Aorta (tissue), 5 donors: ENCODE measurements at places on chromosomes 16 and 17. TPM values are rescaled to one million over a fixed set of nuclear protein-coding genes. Genes with fewer than 3 reads are reported as not detected.
A peak's percentile ranks its signal among the peaks of the same experiment; 100 is the strongest.

Gene MAP3K3
- 83.2 TPM for total RNA-seq

Gene ZNF205
- total RNA-seq: 7.1 TPM

Gene HBA2
- total RNA-seq: 448 TPM

GRCh38 chr16:2359919-2360318 lies 19.4 kb upstream of the ABCA3 start:
- no peak for DNase-seq

DNA sequence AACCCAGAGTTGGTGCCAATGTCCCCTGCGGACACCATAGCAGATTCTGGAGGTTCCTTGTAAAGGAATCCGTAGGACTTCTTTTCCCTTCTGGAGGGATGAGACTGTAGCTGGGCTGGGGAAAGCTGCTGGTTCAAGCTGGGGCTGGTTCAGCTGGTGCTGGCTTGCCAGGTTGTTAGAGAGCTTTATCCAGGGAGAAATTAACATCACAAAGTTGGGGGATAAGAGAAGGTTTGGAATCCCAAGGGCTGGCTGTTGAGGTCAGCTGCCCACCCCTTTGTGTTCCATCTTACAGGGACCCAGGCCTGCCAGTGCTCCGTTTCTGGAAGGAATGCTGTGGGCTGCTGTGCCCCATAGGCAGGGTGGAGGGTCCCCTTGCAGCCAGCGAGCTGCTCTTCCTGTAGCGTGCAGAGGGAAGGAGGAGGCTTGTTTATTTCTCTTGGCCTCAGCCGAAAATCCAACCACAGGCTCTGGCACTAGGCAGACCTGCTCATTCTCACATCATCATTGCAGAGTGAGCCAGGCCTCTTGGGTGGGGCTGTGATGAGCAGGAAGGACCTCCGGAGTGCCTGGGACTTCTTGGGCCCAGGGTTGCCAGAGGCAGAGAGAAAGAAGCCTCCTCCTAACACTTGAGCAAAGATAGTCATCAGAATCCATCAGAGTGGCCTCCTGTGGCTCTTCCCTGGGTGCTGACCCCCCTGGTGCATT lies 251.1 kb downstream of the SEC14L1 start:
- peak; percentile 90 for DNase-seq

GRCh38 chr16:10561001-10561400 lies 19.4 kb downstream of the EMP2 start:
- no peak for DNase-seq

- DNase-seq: no peak
Measured at GRCh38 chr16:28172336-28172735, 39.4 kb downstream of the XPO6 start.

DNA sequence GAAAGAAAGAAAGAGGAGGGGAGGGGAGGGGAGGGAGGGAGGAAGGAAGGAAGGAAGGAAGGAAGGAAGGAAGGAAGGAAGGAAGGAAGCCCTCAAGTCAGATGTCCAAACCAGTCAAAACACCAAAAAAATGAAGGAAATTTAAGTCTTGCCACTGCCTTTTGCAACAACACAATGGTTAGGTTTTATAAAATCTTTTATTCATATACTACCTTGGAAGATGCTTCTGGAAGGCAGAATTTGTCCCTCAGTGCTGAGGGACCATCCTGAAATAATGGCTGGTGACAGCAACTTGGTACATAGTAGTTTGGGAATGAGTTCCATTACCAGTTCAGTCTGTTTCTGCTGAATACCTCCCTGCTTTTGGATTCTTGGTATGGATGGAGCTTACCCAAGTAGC lies 7.9 kb downstream of the APOH start:
- no peak for DNase-seq
